GM23248 (cell line): ENCODE measurements at places on chromosomes 2 and 18. TPM values are rescaled to one million over a fixed set of nuclear protein-coding genes. Genes with fewer than 3 reads are reported as not detected.
A peak's percentile ranks its signal among the peaks of the same experiment; 100 is the strongest.

GRCh38 chr2:138640921-138641676, 139.1 kb downstream of the NXPH2 start:
- no peak for DNase-seq

The SPATA3 gene
- not detected in 2 replicates for total RNA-seq

DNA sequence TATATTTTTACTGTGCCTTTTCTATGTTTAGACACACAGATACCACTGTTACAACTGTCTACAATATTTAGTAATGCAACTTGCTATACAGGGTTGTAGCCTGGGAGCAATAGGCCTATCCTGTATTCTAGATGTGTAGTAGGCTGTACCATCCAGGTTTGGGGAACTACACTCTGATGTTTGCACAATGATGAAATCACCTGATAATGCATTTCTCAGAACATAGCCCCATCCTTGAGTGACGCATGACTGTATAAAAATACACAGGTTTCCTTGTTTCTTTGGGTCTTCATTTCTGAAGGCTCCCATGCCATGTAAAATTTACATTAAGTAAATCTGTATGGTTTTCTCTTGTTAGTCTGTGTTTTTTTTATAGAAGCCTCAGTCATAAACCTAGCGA, 270.9 kb upstream of the SKOR2 start:
- no peak for DNase-seq

GRCh38 chr2:46909771-46910419, 5.7 kb downstream of the MCFD2 start:
- peak; percentile 93 for DNase-seq

DNA sequence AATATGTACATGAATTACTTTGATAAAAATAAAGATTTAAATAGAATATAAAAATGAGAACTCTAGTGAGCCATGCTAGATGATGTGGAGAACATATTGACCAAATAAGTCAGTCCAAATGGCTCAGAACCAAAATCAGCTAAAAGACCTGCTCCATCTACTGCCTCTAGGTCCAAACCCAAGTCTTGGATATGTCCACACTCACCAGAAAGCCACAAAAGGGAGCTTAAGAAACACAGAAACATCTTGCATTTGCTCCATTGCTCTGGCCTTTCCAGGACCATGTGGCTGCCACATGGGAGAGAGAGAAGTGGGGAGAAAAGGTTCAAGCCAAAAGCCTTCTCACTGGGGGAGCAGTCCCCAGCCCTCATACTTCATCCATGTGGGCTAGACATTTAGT, 272.5 kb downstream of the DYSF start:
- DNase-seq, result no peak

DNA sequence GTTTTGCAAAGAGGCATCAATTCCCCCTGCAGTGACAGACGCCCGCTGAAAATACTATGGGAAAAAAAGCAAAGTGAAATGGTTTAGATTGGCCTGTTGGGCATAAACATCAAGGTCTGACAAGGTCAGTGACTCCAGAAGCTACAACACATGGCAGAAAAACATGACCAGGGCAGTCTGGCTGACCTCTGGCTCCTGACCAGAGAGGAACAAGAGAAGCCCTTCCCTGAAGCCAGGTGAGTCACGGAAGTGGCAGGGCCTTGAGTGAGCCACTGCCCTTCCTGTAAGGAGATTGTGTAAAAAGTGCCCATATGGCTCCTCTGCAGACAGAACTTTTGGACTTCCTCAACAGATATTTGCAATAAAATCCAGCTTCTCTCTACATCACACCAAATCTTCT, 72.0 kb downstream of the DNER start:
- DNase-seq, result no peak

DNA sequence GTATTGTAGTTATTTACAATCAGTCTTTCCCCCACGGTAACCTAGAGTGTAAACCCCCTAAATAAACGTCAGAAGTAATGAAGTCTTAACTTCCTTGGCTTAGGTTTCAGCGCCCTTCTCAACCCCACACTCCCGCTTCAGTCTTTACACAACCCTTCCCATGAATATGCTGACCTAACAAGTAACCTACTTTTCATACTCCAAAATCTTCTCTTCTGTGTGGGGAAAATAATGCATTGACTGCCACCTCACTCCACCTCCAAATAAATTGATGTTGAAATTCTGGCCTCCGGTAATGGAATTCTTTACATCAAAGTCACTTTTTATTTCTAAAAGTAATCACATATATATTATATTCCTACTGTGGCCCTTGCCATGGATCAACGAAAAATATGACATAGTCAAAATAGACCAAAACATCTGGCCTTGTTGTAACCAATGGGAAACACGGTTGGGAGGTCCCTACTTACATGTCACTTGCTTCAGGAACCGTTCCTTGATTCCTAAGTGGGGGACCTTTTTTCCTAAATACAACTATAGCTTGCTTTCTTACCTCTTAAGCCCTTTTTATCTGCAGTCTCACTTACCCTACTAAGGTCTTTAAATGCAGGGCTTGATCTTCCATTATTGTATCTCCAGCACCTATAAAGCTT, 961 bp downstream of the GEN1 start:
- DNase-seq, result peak; percentile 45

GRCh38 chr2:138415985-138416384, 85.6 kb upstream of the SPOPL start:
- DNase-seq, result peak; percentile 40

- DNase-seq, result peak; percentile 61
Measured at GRCh38 chr18:75167759-75168618, 41.0 kb downstream of the PTGR3 start.

The ICA1L gene
- total RNA-seq, result 5.4 and 8.1 TPM in 2 replicates

The KCNE4 gene
- total RNA-seq, result 3.8 and 5.9 TPM in 2 replicates

- DNase-seq, result no peak
Measured at GRCh38 chr2:185813707-185814106, 75.1 kb downstream of the FSIP2 start.

- DNase-seq, result no peak
Measured at GRCh38 chr18:22964116-22964515, 31.0 kb downstream of the RBBP8 start.

The ATP6V1B1 gene
- total RNA-seq, result not detected in 2 replicates

The GKN2 gene
- total RNA-seq, result not detected in 2 replicates

The TSPYL6 gene
- total RNA-seq, result not detected in 2 replicates

- DNase-seq, result no peak
Measured at GRCh38 chr2:108956375-108956774, 32.6 kb downstream of the EDAR start.

The COL3A1 gene
- total RNA-seq, result 2,141 and 2,153 TPM in 2 replicates

The LIMS1 gene
- 122 and 131 TPM in 2 replicates for total RNA-seq

DNA sequence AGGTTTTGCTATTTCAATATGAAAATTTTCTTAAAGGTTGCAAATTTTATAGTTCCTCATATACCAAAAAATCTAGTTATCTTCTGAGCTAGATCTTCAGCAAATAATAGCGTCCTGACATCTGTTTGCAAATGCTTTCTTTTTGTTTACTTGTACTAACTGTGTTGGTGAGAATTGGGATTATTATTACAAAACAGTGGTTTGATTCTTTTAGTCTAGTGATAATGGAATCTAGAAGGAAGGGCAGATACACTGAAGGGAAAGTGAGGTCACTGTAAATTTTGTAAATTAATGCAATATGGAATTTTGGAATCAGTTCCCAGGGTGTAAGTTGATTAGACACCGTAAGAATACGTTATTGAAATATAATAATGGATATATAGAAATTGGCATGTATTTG, 36.2 kb upstream of the NT5C1B start:
- peak; percentile 18 for DNase-seq

- no peak for DNase-seq
Measured at GRCh38 chr2:118209727-118210126, 121.5 kb downstream of the INSIG2 start.
